Peyer's patch (tissue), 4 donors: ENCODE measurements at places on chromosomes 7 and 10. TPM values are rescaled to one million over a fixed set of nuclear protein-coding genes. Genes with fewer than 3 reads are reported as not detected.

The AOAH gene
- 41.0 TPM for total RNA-seq

DNA sequence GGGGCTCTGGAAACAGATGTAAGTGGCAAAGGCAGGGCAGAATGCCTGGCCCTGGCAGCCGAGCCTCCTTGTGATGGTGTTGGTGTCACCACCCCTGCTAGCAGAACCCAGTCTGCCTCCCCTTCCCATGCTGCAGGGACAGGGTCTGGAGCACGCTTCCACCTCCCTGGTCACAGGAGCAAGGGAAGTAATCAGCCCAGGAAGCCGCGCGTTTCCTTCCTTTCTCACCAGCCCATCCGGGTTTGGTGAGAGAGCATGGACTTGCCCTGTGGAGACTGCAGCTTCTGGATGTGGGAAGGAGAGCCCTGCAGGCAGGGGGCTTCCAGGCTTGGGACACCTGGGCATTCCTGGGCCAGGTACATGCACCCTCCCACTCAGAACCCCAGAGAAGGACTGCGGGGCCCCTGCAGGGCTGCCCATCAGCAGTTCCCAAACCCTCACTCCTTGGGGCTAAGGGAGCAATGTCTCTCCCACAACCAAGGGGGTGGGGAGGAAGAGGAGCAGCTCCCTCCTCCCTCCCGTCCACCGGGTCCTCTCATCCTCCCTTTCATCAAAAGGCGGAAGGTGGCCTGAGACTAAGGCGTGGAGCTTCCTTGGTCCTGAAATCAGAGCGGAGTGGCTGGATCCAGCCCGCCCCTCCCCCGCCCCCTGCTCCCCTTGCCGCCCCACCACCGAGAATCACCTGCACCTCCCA, 1.8 kb downstream of the MMRN2 start:
- H3K36me3 ChIP-seq, result no peaks in the 10 kb centered on the region
- no peaks in the 10 kb centered on the region for H3K27me3 ChIP-seq
- H3K4me3 ChIP-seq, result no peak overlapping the region
- DNase-seq, result no peak

GRCh38 chr7:1109581-1110310, 21.8 kb downstream of the GPER1 start:
- H3K4me3 ChIP-seq, result no peak overlapping the region
- no peaks in the 10 kb centered on the region for H3K36me3 ChIP-seq
- no peak for DNase-seq
- H3K27ac ChIP-seq, result no peak overlapping the region

DNA sequence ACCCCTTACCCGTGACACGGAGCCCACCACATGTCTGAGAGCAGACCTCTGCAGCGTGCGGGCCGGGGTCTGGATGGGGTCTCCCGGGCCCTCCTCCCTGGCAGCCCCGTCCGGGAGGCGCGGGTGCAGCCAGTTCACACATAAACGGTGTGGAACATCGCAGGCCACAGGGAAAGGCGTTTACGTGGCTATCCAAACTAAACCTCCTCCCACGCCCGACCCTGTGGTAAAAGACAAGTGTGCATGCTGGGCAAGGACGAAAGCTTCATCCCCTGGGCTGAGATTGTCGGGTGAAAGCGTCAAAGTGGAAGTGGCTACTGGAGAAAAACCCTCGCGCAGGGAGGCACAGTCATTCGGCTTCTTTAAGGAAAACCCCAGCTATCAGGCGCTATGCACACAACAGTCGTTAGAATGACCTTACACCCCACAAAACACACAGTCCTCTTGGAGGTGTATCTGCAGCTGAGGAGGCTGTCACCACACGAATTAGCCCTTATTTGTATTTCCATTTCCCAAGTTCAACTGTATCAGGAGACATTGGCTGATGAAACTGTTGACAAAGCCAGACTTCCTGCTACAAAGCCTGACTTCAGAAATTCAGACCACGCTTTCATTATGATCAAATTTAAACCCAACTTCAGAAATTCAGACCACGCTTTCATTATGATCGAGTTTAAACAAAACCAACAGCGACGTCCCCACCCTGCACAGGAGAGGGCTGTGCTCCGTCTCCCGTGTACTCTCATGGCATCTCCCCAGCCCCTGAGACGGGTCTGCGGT, 15.3 kb downstream of the GPER1 start:
- H3K4me3 ChIP-seq, result no peak overlapping the region
- H3K27ac ChIP-seq, result no peak overlapping the region
- no peaks in the 10 kb centered on the region for H3K4me1 ChIP-seq
- DNase-seq, result peak; percentile 21

- no peak for DNase-seq
- H3K4me3 ChIP-seq, result no peak overlapping the region
- no peaks in the 10 kb centered on the region for H3K27me3 ChIP-seq
- no peaks in the 10 kb centered on the region for H3K4me1 ChIP-seq
- H3K36me3 ChIP-seq, result no peaks in the 10 kb centered on the region
Measured at GRCh38 chr7:22469371-22470143, 30.4 kb downstream of the STEAP1B start.

The PRSS1 gene
- not detected for total RNA-seq

The VSTM4 gene
- 3.4 TPM for total RNA-seq

The OR2A1 gene
- total RNA-seq, result not detected

The SCD gene
- total RNA-seq, result 55.2 TPM

GRCh38 chr10:76119515-76119914, 688.1 kb downstream of the LRMDA start:
- H3K27me3 ChIP-seq, result no peaks in the 10 kb centered on the region
- H3K4me1 ChIP-seq, result no peaks in the 10 kb centered on the region
- no peak overlapping the region for H3K27ac ChIP-seq
- no peak overlapping the region for H3K4me3 ChIP-seq
- H3K36me3 ChIP-seq, result no peaks in the 10 kb centered on the region

The HOXA1 gene
- total RNA-seq, result 5.3 TPM

GRCh38 chr7:12481722-12482121, 78.1 kb upstream of the VWDE start:
- H3K4me3 ChIP-seq, result no peak overlapping the region
- DNase-seq, result no peak
- H3K4me1 ChIP-seq, result no peaks in the 10 kb centered on the region
- H3K36me3 ChIP-seq, result no peaks in the 10 kb centered on the region

- no peaks in the 10 kb centered on the region for H3K27me3 ChIP-seq
- H3K4me3 ChIP-seq, result no peak overlapping the region
- no peaks in the 10 kb centered on the region for H3K36me3 ChIP-seq
Measured at GRCh38 chr10:404991-405390, 269.7 kb downstream of the ZMYND11 start.

The CPA2 gene
- total RNA-seq, result 12.6 TPM
